Stimulated activated CD8-positive, alpha-beta memory T cell treated with anti-CD3 and anti-CD28 coated beads, Interleukin-7, amount 100 ng/mL, for 1 hour (primary cell): ENCODE measurements at places on chromosomes 6 and 20.

- DNase-seq = no peak
Observed at GRCh38 chr6:77095936-77096627, 367.2 kb downstream of the HTR1B start.

GRCh38 chr6:7726416-7727085 lies 652 bp downstream of the BMP6 start:
- DNase-seq = no peak

DNA sequence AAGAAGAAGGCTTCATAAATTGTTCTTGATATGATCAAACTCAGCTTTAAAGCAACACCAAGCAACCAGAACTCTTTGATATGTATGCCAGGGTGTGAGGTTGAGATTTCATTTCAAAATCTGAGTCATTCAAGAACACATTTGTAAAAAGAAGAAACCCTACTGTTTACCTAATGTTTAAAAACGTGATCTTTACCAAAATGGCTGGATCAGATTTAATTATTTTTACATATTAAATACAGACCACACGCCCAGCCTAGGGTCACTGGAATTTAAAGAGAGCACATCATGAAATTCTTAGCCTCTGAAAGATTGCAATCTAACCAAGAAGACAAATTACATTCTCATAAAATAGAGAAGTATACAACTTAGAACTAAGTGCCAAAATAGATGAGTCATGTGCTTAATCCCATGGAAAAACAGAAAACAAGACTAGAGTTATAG lies 206.8 kb upstream of the SMLR1 start:
- no peak for DNase-seq

GRCh38 chr6:14975471-14975817 lies 270.4 kb upstream of the JARID2 start:
- DNase-seq = no peak

DNA sequence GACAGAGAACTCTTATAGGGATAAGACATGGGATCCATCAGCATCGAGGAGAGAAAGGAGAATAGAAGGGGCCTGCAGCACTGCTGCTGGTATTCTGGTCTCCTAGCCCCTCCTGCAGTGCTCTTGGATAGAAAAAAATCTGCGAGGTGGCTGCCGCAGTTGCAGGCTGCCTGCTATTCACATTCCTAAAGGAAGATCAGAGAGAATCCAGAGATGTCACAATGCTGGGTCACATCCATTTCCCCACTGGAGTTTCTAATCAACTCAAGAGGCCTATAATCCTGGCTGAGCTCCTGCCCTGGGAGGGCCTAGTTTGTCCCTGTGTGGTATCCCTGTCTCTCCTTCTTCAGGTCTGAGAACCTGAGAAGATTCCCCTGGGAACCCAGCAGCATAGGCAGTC lies 357.8 kb downstream of the MAFB start:
- DNase-seq = no peak

DNA sequence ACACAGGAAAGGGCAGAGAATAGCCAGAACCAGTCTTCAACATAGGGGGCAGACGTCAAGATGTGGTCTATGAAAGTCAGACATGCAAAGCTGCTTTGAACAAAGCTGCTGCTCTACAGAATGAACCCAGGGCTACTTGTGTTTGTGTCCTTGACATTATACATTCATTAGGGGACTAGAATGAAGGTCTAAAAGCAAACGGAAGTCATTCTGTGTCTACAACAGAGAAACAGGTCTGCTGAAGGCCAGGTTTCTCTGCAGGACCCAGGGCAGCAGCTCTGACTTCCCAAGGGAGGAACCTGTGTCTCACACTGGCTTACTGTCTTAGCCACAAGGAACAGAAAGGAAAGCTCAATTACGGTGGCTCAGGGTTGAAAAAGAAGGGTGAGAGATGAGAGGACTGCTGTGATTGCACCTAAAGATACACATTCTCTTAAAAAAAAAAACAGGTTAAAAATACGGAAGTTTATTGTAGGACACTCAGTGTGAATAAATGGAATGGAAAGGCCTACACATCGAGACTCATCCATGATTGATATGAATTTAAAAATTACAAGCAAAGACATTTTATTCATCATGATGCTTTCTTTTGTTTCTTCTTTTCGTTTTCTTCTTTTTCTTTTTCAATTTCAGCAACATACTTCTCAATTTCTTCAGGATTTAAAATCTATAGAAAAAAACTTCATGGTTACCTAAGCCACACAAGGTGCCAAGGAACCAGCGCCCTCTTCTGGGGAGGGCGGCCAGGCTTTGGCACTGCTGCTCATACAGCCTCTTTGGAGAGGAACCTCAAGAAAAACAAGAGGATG lies 6.7 kb downstream of the PSMA7 start:
- DNase-seq = no peak

DNA sequence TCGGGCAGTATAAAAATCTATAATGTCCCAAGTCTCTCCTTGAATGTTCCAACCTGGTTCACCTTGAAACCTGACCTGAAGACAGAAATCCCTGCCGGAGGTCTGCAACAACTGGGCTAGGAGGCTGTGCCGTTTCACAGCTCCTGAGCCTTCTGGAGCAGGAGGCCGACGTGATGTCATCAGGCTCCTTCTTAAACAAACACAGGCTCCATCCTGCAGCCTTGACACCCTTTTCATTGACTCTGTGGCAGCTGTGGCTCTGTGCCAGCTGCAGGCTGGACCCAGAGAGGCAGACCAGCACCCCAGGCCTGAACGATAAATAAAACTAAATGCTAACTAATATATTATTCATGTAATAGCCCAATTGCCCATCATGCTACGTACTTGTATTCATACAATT lies 483.9 kb downstream of the CD83 start:
- no peak for DNase-seq

DNA sequence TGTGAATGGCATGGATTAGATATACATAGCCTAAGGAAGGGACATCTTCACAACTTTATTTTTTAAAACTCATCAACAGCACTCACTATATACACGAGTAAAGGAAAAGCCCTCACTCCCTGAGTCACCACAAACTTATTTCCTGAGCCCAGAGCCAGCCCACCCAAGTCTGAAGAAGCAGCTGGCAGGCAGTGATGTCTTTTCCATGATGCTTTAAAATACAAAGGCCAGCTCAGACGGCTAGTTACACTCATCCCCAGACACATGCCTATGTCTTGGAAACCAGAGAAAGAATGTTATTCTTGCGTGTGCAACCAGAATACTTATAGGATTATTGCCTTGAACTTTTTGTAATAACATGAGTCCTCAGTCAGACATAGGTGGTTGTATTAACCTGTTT lies 114.4 kb downstream of the ADGRG6 start:
- DNase-seq = no peak

GRCh38 chr20:56974499-56975250 lies 291.8 kb downstream of the BMP7 start:
- DNase-seq = no peak

DNA sequence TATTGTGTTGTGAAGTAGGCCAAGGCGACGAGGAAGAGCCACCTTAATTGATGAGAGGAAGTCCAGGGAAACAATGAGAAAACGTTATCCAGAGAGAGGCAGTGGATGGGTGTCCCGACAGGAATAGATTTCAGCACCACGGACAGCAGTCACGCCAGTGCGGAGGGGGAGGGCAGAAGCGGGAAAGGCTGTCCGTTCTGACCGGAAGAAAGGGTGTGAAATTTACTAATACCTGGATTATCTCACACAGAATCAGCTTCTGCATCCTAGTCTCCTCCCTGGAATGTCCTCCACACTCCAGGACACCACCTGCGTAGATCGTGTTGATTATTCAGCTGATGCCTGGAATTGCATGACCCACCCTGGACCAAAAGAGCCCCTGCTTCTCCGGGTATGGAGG lies 7.4 kb upstream of the BPIFA3 start:
- no peak for DNase-seq

DNA sequence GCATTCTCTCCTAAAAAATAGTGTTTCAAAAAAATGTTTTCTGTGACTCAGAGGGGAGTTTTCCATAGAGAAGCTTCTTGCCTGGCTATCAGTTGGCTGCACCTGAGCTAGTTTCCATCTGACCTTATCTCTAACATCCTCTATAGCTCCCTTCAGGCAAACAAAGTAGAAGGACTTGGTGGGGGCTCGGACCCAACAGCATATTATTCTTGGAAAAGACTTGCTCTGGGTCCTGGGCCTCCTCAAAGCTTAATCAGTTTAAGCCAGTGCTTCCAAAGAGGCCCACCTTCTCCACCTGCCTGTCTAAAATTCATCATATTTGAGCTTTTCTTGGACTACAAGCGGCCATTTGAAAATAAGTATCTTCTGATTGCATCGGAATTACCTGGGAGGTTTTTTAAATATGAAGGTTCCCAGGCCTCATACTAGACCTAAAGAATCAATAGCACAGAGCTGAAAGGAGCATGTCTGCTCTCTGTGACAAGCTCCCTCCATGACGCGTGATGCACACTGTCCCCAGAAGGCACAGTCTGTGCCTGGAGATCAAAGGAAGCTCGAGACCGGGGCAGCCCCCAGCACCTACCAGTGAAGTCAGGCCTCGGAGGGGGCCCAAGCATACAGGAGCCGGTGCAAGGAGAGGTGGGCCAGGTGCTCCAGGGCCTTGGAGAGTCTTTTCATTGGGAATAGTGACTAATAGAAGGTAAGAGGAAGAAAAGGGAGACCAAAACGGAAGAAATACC lies 80.6 kb upstream of the HIVEP1 start:
- no peak for DNase-seq

DNA sequence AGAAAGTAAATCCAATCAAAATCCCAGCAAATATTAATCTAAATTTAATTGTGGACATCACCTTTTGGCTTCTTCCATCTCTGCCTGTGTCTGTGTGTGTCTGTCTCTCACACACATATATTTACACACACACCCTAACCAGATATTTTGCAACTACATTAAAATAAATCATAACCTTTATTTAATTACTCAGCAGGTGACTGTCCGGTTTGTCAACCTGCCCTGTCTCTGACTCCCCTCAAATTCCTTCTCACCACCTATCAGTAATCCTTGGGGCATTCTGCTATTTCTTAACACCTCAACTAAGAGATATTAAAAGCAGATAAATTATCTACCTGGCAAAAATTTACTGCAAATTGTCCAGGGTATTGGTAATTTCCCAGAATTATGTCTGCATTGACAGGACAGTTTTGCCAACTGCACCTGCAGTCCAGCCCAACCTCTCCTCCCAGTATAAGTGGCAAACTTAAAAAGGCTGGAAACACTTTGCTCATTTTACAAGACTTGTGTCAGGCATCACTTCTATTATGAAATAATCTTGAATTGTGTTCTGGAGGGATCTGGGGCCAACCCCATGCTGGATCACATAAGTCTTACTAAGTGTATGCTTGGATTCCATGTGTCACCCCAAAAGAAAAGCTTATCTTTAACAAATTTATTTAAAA lies 216.1 kb downstream of the GMDS start:
- DNase-seq = no peak

- no peak for DNase-seq
Observed at GRCh38 chr6:138769102-138769676, 4.4 kb upstream of the CCDC28A start.

DNA sequence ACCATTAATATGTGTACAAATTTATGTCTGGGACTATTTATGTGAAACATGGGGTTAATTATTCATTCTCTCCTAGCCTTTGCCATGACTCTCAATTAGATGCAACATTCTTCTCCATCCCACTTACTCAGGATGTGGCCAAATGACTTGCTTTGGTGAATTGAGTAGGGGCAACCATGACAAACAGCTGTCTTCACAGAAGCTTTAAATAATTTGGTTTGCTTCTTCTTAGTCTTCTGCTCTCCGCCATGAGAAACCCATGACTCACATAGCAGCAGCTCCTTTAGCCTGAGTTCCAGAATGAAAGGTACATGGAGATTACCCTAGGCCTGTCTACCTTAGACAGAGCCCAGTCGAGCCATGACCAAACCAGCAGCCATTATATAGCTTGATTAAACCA lies 74.7 kb downstream of the FRK start:
- no peak for DNase-seq

DNA sequence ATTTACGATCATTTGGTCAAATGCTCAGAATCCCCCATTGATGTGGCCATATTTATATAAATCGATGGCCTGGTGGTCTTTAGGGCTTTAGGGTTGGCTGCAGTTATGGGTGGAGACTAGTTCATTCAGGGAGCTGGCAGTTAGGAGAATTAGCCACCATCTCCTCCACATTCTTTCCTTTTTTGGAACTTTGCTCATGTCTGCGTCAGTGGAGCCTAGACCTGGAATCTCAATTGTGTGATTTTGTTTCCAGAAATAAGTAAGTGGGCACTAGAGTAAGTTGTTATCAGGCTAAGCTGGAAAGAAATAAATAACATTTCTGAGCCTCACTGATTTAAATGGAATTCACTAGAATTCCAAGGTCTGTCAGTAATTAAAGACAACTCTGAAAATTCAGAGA lies 29.0 kb upstream of the ELOVL5 start:
- DNase-seq = no peak

- no peak for DNase-seq
Observed at GRCh38 chr6:112227992-112228391, 26.4 kb downstream of the LAMA4 start.

DNA sequence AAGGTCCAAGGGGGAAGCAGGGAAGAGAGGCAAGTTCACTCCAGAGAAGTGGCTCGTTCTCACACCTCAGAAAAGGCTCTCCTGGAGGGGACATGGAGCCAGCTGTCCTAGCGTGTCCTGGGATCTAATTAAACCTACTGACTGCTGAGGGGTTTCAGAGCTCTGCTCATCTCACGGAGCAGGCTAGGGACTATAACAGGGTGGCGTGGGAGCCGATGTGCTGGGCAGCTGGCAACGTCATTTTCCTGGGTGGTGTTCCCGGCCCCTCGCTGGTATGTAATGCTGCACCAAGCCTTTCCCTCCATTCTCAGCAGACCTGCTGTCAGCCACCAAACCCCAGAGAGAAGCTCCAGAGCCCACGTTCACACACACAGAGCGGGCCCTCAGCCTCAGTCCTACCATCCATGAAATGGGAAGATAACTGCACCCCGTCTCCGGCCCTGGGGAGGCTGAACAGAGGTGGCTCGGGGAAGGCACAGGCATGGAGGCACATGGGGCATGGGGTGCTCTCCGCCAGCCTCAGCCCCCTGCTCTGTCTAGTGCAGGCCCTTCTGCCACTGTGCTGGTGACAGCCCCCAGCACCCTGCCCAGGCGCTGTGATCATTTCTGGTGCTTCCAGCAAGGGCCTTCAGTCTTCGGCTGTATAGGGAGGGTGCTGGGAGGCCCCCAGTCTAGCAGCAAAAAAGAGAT lies 1.9 kb downstream of the CST7 start:
- DNase-seq = no peak

- no peak for DNase-seq
Observed at GRCh38 chr20:54152227-54153040, 21.4 kb downstream of the CYP24A1 start.

- DNase-seq = no peak
Observed at GRCh38 chr6:34343806-34344205, 48.7 kb downstream of the NUDT3 start.

DNA sequence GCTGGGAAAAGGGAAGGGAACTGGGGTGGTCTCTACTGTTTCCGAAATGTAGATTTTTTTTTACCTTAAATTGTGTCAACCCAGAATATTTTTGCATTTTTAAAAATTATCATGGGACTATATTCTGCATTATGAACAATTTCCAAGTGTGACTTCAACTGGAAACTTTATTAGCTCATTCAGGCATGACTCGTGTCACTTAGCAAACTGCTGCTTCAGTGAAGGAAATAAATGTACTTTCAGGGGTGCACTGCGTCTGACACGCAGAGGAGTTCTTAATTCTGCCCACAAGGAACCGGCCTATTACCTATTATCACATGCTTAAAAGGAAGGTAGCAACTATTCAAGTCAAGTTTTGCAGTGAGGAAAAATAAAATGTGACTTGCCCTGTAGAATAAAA lies 291.3 kb upstream of the PRDM1 start:
- no peak for DNase-seq
